ENCODE measurements at places on chromosomes 7 and 10.

GRCh38 chr10:126691456-126691855 is 21.0 kb upstream of the C10orf90 start:
- no peak for DNase-seq

DNA sequence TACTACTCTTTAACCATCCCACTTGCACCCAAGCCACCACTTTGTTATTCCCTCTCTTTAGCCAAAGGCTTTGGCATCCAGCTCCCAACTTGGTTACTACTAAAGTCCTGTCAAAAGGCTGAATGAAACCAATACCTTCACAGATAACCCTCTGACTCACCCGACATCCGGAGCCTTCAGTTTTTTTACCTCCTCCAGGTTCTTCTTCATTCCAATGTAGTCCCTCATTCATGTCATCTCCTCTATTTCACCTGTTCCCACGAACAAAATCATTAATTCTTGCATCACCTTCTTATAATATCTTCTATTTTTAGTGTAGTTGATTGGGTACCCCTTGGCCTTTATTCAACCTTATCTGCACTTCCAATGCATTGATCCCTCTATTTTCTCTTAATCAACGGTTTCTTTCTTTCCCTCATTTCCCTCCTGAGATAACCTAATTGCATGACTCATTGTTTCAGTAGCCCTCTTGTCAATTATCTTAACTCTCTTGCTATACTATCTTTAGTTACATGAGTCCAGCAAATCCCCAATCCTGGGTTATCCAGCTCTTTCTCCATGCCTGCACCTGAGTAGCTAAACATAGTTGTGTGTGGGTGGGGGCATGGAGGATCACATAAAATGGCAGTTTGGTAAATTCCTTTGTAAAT is 87.2 kb upstream of the COL1A2 start:
- no peak for DNase-seq

DNA sequence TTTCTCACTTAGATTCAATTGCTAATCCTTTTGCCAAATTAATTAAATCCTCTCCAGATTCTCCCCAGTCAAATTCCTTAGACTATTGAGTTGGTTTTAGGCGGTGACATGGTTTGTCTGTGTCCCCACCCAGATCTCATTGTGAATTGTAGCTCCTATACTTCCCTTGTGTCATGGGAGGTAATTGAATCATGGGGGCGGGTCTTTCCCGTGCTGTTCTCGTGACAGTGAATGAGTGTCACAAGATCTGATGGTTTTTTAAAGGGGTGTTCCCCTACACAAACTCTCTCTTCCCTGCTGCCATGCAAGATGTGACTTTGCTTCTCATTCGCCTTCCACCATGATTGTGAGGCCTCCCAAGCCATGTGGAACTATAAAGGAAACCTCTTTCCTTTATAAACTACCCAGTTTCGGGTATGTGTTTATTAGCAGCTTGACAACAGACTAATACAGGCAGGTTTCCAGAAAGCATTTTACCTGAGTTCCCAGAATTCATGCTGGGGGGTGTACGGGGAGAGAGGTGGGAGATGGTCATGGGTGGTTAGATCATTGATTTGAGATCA is 44.7 kb upstream of the GARS1 start:
- no peak for DNase-seq

DNA sequence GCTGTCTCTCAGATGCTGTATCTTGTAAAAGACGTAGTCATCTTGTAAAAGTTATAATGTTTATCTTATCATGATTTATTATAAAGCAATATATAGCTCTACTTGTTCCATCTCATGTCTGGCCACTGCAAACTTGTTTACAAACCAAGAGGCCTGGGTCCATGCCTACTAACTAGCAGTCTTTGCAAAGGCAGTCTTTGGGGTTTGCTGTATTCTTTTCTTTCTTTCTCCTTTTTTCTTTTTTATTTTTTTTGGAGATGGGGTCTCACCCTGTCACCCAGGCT is 272.6 kb downstream of the GATA3 start:
- no peak for DNase-seq

DNA sequence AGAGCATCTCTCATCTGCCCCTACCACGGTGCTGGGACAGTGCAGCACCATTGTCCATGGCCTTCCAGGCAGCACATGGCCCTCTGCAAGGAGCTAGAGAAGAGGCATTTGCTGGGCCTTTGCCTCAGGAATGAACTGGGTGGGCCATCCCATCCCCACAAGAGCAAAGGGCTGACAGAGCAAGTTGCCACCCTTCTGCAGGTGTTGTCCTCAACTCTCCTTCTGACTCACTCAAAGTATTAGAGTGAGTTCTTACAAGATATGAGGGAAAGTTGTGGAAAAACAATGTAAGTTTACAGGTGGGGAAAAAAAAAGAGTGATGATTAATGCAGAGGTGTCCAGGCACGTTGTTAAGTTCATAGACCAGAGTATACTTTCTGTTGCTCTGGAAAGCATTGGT is 261.2 kb downstream of the SKIDA1 start:
- no peak for DNase-seq

Measured in activated CD8-positive, alpha-beta memory T cell treated with anti-CD3 and anti-CD28 coated beads for 1 hour (primary cell).